ENCODE measurements at places on chromosomes 1 and 21.
A peak's percentile ranks its signal among the peaks of the same experiment; 100 is the strongest.

- no peak for DNase-seq
These were observed 30.1 kb downstream of the SPSB1 start for GRCh38 chr1:9322661-9323244.

GRCh38 chr1:66506991-66507390 is 27.0 kb upstream of the SGIP1 start:
- no peak for DNase-seq

DNA sequence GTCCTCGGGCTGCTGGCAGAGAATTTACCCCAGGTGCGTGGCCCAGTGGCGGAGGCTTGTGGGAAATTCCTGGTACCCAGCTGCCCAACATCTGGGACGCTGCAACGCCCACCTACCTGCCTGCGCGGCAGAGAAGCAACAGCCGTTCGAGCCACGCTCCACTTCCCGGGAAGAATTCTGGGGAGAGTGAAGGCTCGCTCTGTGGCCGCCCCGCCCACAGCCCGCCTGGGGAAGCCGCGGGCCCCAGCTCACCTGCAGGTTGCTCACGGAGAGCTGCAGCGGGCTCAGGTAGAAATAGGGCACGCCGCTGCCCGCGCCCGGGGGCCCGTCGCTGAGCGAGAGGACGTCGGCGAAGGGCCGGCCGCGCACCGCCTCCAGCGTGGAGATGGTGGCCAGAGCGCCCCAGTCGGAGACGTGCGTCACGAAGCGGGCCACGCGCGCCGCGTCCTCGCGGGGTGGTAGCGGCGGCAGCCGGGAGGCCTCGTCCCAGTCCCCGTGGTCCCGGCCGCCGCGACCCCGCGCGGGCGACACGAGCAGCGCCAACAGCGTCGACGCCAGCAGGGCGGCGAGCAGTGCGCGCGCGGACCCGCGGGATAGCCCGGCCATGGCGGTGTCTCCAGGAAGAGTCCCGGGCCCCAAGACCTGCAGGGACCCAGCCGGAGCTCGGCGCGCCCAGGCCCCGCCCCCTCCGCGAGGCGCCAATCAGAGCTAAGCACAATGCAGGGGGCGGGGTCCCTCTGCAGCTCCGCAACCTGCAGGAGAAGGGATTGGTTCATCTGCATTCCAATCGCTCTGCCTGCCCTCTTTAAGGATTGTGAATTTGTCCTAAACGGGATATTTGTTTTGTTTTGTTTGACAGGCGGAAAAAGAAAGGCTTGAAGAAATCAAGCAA is at the start of gene CREG1:
Gene CREG1, minus strand, starts transcription at position 627 of the 892 bp plus-strand sequence.
- DNase-seq: peak; percentile 92

DNA sequence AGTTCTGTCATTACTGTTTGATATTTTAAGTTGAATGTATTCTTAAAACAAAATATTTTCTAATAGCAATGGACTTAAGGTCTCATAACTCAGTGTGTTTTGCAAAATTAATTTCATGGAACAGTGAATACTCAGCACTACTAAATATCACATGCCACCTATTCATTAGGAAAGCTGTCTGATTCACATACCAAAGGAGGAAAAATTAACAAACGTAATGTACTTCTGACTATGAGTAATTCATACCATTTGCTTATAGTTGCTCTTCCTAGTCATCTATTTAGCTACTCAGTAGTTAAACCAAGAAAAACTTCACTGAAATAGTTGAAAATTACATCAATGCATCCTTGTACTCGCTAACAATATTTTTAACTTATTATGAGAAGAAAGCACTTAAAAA is 35.2 kb downstream of the TP53BP2 start:
- no peak for DNase-seq

- no peak for DNase-seq
These were observed 149.4 kb downstream of the ELAVL4 start for GRCh38 chr1:50257940-50258685.
